D721Med (cell line): ENCODE measurements at places on chromosomes 1 and 21.

DNA sequence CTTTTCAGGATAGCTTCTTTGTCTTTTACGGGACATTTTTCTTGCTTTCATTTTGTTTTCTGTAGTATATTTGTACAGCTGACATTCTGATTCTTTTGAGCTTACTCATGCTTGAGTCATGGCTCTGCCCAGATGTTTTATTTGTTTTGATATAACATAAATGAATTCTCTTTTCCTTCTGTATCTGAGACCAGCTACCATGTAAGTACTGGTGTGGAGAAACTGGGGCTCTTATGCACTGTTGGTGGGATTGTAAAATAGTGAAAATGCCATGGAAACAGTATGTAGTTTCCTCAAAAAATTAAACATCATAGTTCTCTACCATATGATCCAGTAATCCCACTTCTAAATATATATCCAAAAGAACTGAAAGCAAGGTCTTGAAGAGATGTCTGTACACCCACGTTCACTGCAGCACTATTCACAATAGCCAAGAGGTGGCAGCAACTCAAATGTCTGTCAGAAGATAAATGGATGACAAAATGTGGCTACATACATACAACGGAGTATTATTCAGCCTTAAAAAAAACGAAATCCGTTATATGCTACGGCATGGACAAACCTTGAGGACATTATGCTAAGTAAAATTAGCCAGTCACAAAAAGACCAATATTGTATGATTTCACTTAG lies 61.4 kb downstream of the EIF2B3 start:
- DNase-seq = no peak

GRCh38 chr1:7227654-7228053 lies 442.4 kb downstream of the CAMTA1 start:
- DNase-seq = no peak

DNA sequence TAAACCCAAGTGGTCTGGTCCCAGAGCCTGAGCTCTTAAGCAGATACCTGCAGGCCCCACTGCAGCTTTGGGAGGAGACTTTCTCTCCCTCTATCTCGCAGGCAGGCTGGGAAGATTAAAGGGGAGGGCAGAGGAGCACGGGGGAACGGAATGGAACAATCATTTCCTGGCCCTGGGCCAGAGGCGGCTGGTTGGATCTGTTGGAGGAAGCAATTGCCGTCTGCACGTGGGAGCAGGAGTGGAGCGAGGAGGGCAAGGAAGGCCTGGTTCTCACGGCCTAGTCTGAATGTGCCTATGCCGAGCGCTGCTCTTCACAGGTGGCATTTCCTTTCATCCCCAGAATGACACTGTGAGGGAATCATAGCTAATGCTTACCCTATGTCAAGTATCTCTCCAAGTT lies 23.7 kb downstream of the NKAIN1 start:
- DNase-seq = no peak

GRCh38 chr1:228935855-228936727 lies 200.8 kb downstream of the RHOU start:
- DNase-seq = no peak

DNA sequence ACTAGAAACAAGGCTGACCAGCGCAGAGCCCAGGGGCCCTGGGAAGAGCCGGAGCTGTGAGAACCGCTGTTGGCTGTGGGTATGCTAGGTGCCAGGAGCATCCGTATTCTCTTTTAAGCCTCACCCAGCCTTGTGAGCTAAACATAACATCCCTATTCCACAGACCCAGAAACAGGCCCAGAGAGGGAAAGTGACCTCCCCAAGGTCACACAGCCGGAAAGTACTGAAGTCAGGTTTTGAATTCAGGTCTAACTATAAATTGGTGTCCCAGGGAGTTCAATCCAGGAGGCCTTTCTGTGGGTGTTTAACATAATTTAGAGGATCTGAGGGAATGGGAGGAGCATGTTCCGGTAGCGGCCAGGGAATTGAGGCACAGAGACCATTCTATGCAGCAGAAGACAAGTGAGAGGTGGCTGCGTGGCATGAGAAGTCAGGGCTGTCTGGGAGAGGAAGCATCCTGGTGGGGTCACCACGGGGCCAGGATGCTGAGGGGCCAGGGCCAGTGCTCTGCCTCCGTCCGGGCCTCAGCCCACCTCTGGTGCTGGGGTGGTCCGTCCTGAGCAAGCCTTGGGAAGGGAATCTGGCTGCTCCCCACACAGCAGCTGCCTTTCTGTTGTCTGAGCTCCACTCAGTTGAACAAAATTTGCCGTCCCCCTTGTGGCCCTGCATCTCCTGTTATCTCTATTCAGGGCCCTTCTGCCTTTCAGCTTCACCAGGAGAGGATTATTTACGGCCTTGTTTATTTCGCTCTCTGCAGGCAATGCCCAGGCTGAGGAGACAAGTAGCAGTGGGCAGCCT lies 338.8 kb upstream of the VAMP3 start:
- no peak for DNase-seq

DNA sequence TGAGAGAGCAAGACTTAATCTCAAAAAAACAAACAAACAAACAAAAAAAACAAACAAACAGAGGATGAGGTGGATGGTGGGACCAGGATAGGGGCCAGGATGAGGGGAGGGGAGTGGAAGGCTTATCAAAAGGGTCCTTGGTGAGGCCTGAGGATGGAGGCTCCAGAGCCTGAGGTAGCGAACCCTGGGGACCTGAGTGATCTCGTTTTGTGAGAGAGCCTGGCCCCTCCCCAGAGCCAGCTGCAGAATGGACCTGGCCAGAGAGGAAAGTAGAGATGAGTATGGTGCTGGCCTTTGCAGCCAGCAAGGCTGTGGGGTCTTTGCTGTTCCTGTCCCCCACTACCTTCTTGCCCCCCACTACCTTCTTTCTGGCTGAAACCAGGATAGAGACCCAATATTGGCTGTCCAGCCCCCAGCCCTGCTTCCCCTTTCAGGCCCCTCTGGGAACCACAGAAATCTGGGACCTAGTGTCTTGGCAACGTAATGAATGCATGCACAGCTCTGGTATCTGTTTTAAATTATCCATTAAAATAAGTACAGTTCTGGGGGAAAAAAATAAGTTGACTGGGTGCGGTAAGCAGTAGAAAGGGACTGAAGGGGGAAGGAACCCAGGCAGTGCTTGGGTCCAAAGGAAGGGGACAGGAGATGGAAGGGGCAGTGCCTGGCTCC lies 1.1 kb upstream of the LMNA start:
- no peak for DNase-seq

- DNase-seq = no peak
These were observed 75.0 kb upstream of the SELENON start for GRCh38 chr1:25724966-25725365.

GRCh38 chr1:157403203-157403602 lies 149.1 kb downstream of the FCRL5 start:
- DNase-seq = no peak

- no peak for DNase-seq
These were observed 21.7 kb downstream of the CASZ1 start for GRCh38 chr1:10774615-10775310.

GRCh38 chr1:161357073-161357472 lies 10.6 kb downstream of the CFAP126 start:
- no peak for DNase-seq

GRCh38 chr1:30774550-30775432 lies 17.2 kb upstream of the LAPTM5 start:
- no peak for DNase-seq

- no peak for DNase-seq
These were observed 49.3 kb upstream of the NEK2 start for GRCh38 chr1:211724687-211725196.

DNA sequence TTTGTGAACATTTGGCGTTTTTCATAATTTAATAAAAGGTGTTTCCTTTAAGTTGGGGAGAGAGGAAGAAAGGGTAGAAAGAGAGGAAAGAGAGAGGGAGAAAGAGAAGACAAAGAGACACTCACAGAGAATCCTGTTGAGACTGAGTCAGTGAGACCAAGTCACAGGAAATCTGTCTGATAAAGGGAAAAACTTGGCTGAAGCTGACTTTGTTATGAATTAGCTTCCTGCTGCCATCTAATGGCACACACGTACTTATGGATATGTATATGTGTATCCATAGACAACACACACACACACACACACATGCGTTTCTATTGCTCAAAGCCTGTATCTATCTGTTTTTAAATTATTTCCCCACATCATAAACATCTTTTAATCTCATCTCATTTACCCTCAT lies 42.5 kb upstream of the DISC1 start:
- DNase-seq = no peak

DNA sequence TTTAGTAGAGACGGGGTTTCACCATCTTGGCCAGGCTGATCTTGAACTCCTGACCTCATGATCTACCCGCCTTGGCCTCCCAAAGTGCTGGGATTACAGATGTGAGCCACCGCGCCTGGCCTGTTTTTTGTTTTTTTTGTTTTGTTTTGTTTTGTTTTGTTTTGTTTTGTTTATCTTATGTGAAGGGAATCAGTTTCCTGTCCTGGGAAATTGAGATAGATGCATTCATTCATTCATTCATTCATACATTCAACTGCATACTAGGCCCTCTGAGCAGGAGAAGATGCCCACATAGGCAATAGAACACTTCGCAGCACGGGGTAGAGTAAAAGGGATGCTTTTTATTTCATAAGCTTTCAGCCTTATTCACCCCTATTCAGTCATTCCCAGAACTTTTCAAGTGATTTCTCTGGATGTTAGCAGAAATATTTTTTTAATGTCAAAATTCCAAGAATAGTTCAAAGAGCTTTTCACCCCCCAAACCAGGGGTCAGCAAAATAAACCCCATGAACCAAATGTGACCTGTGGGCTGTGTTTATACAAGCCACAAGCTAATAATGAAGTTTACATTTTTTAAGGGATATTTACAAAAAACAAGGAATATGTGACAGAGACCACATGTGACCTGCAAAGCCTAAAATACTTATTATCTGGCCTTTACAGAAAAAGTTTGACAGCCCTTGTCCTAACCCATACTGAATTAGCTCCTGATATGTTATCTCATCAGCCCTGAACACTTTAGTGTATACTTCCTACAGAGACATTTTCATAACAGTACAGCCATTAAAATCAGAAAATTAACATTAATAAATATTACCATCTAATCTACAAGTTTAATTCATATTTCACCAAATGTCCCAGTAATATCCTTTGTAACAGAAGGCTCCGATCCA lies 127.1 kb downstream of the MAST2 start:
- DNase-seq = no peak

- no peak for DNase-seq
These were observed 10.9 kb downstream of the CRCT1 start for GRCh38 chr1:152525080-152525641.

DNA sequence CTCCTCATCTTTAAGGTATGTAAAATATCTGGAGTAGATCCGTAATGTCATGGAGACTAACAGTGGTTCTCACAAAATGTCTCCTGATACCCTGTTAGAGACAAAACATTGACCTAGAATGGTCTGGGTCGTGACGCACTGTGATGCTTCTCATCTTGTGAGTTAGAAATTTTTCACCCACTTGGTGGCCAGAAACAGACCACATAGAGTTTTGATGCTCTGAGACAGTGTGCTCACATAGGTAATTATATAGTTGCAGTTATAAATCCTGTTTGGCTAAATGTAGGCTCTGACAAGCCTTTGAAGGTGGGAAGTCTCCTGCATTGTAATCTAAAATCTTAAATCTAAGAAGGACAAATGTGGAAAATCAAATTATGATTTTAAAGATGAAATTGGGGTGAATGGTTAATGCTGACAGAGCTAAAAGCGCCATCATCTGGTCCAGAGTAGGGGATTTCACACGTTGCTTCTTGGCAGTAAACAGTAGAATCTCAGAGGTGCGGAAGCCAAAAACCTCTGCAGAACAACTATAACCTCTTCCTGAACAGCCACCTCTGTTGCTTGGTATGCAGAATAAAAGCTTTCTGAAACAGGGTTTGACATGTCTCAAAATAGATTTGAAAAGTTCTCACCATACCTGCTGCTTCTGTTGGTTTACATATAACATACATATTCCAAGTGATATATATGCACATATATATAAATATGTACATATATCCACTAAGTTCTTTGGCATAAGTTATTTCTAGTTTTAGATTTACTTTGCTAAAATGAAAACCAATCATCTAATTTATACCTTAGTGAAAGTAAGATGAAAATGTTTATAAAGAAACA lies 17.1 kb downstream of the RPAP2 start:
- DNase-seq = no peak

GRCh38 chr1:167474191-167474641 lies 44.1 kb downstream of the CD247 start:
- DNase-seq = no peak

- no peak for DNase-seq
These were observed 22.1 kb downstream of the WDR4 start for GRCh38 chr21:42857216-42857615.

- no peak for DNase-seq
These were observed 141.4 kb downstream of the PLPP3 start for GRCh38 chr1:56437959-56438358.

DNA sequence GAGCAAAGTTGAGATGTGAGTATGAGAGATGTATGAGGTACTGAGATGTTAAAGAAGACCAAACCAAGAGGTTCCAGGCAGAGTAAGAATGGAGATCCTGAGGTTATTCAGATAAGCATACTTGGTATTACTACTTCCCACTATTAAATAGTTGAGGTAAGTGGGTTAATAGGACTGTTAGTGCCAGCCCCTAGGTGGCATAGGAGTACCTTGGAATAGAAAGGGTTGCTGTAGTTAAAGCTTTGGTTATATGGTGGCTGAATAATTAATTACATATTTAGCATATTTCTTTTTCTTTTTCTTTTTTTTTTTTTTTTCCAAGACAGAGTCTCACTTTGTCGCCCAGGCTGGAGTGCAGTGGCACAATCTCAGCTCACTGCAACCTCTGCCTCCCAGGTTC lies 397.9 kb upstream of the TMPRSS15 start:
- DNase-seq = no peak

DNA sequence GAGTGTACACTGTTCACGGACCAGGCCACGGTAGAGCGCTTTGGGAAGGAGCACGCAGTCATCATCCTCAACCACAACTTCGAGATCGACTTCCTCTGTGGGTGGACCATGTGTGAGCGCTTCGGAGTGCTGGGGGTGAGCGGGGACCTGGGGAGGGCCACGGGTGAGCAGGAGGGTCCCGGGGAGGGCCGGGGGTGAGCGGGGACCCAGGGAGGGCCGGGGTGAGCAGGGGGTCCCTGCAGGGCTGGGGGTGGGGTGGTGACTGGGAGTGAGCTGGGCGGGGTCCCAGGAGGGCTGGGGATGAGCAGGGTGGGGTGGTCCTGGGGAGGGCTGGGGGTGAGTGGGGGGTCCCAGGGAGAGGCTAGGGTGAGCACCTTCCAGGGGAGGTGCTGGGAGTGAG lies 44.1 kb upstream of the TRAPPC10 start:
- DNase-seq = no peak

- DNase-seq = no peak
These were observed 52.5 kb downstream of the STXBP3 start for GRCh38 chr1:108799001-108799400.

DNA sequence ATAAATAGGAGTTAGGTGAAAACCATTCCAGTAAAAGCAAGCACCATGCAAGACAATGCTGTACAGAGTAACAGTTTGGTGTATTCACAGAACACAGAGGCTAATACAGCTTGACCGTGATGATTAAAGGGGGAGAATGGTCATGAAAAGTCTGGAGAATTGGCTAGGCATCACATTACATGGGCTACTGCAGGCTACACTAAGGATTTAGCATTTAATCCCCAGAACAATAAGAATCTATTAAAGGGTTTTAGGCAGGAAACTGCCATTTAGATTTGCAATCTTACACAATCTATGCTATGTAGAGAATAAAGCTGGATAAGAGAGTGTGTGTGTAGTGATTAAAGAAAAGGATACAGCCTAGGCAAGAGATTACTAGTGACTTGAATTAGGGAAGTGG lies 30.6 kb downstream of the HFM1 start:
- DNase-seq = no peak

- no peak for DNase-seq
These were observed 146.0 kb downstream of the PEX14 start for GRCh38 chr1:10620776-10621175.
